ENCODE measurements at places on chromosomes 7 and 10.

GRCh38 chr10:33612116-33612515 is 277.6 kb upstream of the NRP1 start:
- no peak for DNase-seq

DNA sequence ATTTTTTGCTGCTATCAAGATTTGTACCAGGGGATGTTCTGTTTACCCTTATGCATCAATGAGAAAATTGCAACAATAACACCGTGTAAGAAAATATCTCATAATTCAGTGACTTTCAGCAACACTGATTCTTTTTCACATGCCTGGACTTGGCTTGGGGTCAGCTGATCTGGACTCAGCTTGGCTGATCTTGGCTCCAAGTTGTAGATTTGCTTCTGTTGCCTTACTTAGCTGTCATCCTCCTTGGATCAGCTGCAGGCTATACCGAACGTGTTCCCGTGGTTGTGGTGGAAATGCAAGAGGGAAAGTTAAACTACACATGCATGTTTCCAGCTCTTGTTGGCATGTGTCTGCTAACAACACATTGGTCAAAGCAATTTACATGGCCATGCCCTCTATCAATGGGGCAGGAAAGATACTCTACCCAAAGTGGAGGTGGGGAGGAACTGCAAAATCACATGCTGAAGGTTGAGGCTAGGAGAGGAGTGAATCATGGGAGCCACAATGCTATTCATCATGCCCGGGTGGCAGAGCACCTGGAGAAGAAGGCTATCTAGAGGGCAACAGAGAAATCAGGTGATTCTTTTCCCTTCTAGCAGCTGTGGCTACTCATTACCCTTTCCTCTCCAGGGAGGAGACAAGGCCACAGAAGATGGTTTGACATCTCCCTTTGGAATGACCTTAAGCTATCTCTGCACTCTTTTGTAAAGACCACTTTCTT is 1276.3 kb upstream of the AUTS2 start:
- no peak for DNase-seq

GRCh38 chr7:159145490-159145855 is 806 bp upstream of the VIPR2 start:
- DNase-seq, result no peak

DNA sequence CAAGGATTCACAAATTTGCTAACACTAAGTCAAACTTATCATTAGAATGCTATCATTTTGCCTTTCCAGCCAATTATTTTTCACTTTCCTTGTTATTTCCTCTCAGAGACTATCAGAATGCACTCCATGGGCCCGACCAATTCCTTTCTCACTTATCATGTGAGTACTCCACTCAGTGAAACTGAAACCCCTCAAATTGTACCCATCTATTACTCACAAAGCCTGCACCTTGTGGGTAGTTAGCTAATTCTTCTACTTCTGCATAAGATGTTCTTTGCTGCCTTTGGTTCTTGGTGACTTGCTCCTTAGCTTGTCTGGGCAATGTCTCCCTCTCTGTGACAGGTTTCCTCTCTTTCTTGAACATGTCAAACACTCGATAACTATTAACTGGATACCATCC is 35.2 kb upstream of the MBL2 start:
- DNase-seq, result no peak

DNA sequence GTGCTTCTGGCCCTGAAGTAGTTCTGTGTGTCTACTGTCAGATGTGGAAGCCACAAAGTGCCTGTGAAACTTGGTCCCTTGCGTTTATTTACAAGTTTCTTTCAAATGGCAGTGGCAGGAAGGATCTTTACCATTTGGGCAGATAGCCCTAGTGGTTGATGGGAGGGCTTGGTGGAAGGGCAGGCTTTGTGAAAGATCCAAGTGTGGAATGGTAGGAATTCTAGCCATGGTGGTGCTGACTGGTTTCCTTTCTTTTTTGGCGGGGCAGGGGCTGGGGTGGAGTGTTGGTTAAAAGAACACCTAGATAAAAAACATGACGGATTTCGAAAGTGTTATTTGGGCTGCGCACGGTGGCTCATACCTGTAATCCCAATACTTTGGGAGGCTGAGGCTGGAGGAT is 27.0 kb downstream of the AUTS2 start:
- DNase-seq, result no peak

- no peak for DNase-seq
Measured at GRCh38 chr10:18668026-18668425, 8.8 kb downstream of the ARL5B start.

DNA sequence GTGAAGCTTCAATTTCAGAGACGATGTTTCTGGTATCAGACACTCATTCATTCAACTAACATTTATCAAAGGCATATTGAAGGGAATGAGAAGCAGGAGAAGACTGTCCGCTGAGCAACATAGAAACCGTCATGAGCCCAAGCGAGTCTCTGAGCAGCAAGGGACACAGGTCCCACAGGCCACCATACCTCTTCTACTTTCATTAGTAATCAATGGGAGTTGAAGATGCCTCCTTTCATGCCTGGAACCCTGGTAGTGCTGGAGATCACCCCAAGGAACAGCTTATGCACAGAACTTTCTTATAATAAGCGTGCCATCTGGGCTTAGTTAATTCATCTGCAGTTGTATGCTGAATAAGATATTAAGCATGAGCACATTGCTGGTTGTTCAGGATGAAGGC is 1.2 kb downstream of the PAX4 start:
- no peak for DNase-seq

DNA sequence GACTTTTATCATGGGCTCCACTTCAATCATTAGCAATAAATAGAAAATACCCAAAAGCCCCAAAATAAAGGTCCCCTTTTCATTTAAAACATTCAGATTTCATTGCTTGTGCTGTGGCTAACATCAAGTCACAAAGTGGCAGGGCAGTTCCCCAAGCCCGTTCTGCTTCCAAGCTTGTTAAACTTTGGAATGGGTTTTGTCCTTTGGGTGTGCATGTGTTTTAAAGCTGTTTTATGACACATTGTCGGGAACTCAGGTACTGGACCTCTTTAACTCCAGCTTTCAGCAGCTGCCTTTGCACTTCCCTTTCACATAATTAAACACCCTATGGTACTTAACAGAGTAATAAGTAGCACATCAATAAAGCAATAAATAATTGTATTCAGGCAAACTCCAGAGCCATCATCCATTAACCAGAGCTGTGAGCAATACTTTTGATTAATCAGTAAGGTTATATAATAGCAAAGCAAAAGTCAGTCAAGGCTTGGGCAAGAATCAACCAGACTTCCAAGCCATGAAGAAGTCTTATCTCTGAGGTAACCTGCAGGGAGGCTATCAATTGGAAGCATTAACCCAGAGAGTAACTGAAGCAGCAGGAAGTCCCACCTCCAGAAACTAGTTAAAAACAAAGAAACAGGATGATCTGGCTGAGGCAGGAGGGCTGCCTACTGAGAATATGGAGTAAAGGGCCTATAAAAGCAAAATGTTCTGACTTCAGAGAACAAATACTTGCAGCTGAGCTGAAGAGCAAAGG is 56.1 kb upstream of the ARID5B start:
- no peak for DNase-seq

DNA sequence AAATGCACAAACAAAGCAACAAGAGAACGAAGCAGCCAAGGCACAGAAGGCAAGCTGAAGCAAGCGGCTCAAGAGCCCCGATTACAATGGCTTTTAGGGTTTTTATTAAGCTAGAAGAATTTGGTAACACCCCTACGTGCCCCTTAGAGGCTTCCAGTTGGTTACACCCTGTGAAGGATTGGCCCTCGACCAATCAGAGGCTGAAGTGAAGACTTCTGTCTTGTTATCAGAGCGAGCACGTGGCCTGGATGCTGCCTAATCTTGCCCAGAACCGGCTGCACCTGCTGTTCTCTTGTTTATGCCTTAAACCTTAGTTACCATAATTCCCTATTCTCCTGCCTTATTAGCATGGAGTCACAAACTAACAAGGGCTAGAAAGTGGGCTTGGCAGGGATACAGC is 21.4 kb downstream of the KCNK18 start:
- no peak for DNase-seq
